ENCODE measurements at places on chromosomes 16 and 17. TPM values are rescaled to one million over a fixed set of nuclear protein-coding genes. Genes with fewer than 3 reads are reported as not detected.

GRCh38 chr16:79451196-79451816, 149.2 kb downstream of the MAF start:
- no peaks in the 10 kb centered on the region for H3K27me3 ChIP-seq
- no peak overlapping the region for H3K4me3 ChIP-seq
- H3K27ac ChIP-seq: no peak overlapping the region
- H3K36me3 ChIP-seq: no peaks in the 10 kb centered on the region
- H3K4me1 ChIP-seq: no peaks in the 10 kb centered on the region

GRCh38 chr17:57636985-57637665, 108.0 kb downstream of the CCDC182 start:
- H3K4me3 ChIP-seq: no peak overlapping the region
- H3K36me3 ChIP-seq: no peaks in the 10 kb centered on the region
- DNase-seq: no peak

GRCh38 chr17:63162406-63163157, 196.5 kb downstream of the TANC2 start:
- H3K27ac ChIP-seq: no peak overlapping the region
- no peaks in the 10 kb centered on the region for H3K27me3 ChIP-seq
- H3K36me3 ChIP-seq: no peaks in the 10 kb centered on the region
- DNase-seq: no peak
- H3K4me1 ChIP-seq: no peaks in the 10 kb centered on the region
- H3K4me3 ChIP-seq: no peak overlapping the region

DNA sequence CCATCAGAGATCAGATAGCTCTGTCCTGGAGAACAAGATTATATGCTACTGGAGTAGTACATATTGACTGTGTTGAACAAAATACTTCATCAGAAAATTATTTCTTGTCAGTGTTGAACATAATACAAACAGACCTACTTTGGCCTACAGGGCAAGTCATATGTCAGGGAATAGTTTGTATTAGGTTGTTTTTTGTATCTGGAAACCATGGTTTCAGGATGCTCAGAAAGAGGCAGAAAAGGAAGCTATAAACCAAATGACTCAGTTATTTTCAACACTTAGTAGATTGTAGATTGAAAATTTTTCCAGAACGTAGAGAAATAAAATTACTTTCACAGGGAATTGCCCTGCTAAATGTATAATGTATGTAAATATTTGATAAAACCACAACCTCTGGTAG, 198.4 kb downstream of the CYB561 start:
- peaks cover 43% of the 10 kb centered on the region for H3K4me1 ChIP-seq
- H3K4me3 ChIP-seq: no peak overlapping the region
- H3K27me3 ChIP-seq: no peaks in the 10 kb centered on the region
- peak overlapping the region; percentile 40 for H3K27ac ChIP-seq
- DNase-seq: peak; percentile 50

DNA sequence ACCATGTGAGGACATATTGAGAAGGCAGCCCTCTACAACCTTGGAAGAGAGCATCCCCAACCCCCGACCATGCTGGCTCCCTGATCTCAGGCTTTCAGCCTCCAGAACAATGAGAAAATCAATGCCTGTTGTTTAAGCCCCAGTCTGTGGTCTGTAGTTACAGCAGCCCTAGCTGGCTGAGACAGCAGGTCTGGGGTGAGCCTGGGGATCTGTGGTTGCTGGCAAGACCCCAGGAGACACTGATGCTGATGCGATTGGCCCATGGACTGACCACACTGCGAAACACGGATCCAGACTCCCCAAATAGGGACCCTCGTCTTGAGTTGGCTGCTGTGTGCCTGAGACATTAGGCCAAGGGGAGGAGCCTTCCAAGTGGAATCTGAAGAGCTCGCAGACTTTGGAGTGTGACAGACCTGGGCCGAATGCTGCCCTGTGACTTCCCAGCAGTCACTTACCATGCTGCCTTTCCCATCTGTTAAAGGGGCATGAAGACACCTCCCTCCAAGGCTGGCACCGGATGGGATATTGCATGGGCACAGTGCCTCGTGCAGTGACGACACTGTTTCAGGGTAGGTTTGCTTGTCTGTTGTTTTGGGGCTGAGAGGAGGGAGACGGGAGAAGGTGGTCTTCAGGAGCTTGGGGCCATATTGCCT, 147.8 kb upstream of the RPL38 start:
- H3K27me3 ChIP-seq: peaks cover 11% of the 10 kb centered on the region
- no peak overlapping the region for H3K27ac ChIP-seq
- no peaks in the 10 kb centered on the region for H3K36me3 ChIP-seq
- DNase-seq: no peak

DNA sequence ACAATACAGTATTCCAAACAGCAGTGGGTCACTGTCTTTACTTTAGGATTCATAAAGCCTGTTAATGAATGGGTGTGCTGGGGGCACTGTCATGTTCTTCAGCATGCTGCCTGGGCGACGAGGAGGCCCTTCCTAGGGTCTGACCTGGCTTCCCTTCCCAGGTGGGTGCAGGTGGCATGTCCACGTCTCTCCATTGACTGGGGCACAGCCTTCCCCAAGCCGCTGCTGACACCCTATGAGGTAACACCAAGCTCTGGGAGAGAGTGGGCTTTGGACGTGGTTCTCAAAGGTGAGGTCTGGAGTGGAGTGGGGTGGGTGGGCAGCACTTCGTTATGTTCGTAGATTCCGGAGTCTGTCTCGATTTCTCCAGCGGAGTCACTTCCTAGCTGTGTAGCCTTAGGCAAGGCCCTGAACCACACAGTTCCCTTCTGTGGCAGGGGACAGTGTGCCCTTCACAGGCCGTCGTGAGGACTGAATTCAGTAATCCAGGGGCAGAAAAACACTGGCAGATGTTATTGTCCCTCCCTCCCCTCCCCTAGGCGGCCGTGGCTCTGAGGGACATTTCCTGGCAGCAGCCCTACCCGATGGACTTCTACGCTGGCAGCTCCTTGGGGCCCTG, 771 bp upstream of the OVCA2 start:
- DNase-seq: no peak
- H3K27ac ChIP-seq: peak overlapping the region; percentile 85
- H3K27me3 ChIP-seq: no peaks in the 10 kb centered on the region
- H3K4me1 ChIP-seq: peaks cover 25% of the 10 kb centered on the region

The SOX8 gene
- 0.89 TPM for total RNA-seq

Measured in GM23248 (cell line).